Endothelial cell of umbilical vein (primary cell): ENCODE measurements at places on chromosomes 13 and 19. TPM values are rescaled to one million over a fixed set of nuclear protein-coding genes. Genes with fewer than 3 reads are reported as not detected.
A peak's percentile ranks its signal among the peaks of the same experiment; 100 is the strongest.

DNA sequence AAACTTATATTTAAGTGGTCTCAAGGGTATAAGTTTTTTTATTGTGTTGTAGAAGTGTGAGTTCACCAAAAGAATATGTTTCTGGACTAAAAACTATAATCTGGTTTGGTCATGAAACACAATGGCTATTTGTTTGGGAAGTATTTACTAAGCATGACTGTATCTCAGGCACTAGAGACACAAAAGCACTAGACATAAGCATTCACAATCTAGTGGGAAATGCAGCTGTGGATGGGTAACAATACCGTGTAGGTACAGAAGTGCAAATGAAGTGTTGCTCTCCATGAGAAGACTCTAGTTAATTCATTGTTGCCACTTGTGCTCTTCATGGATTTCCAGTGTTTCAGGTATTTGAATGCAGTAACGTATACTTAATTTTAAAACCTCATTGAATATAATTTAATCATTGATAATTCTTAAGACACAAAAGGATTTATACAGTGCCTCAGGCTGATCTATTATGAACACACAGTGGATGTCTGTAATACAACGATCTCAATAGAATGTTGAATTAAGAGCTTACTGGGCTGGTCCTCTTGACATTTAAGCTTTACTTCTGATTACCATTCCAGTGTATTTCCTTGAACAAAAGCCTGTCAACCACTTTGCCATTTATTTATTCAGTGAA is 50.9 kb downstream of the TPT1 start:
- no peak for DNase-seq

- peak; percentile 69 for DNase-seq
Observed at GRCh38 chr19:1122972-1123363, 19.2 kb downstream of the GPX4 start.

GRCh38 chr19:40348125-40348913 is at the start of the genes C19orf47 and PLD3:
C19orf47 (minus strand) TSS chr19:40348397; CDS start chr19:40341857, 6,540 bp downstream.
PLD3 (plus strand) TSS chr19:40348695; CDS start chr19:40366484, 17,789 bp downstream.
- peak; percentile 99 for DNase-seq

DNA sequence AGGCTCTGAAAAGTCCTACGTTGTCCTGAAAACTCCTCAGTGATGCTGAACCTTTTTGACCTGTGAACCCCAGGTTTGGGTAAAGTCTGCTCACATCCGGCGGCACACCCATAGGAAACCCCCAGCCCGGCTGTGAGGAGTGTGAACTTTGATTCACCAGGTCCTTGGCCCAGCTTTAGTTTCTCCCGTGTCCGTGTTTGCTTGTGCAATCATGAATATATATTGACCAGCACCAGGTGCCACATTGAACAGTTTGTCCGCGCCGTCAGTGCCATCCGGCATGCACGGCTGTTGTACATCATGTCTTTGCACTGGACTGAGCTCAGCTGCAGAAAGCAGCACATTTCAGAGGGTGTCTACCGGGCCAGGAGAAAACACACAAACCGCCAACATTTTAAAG is 45.3 kb downstream of the NFIC start:
- DNase-seq = no peak

DNA sequence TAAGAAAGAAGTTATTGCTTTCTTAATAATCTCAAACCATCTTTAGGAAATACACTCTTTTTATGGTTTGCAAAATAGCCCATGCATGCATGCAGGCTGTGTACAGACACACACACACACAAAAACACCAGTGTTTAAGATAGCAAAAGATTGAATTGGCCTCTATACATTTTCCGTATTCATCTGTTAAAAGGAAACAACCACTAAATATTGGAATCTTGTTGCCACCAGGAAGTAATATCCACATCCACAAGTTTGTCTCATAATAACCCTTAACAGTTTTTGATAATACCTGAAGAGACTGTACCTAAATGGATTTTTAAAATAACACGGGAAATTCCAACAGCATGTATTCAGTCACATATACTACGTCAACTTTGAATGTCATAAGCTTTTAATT is 7.3 kb upstream of the MAB21L1 start:
- no peak for DNase-seq

The SLC1A6 gene
- polyA plus RNA-seq = not detected in 2 replicates
